ENCODE measurements at places on chromosomes 5 and 9.

DNA sequence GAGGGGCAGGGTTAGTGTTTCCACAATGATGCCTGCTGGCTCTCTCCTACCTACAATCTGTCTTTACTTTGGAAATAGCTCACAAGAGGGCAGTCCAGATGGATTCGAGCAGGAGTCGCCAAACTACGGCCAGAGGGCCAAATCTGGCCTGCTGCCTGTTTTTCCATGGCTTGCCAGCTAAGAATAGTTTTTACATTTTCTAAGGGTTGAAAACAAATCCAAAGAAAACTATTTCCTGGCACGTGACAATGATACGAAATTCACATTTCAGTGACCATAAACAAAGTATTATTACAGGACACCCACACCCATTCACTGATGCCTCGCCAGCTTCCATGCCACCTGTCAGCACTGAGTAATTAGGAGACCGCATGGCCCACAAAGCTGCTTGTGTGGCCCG is 162.9 kb upstream of the WWC1 start:
- DNase-seq, result no peak

- no peak for DNase-seq
Measured at GRCh38 chr5:64693636-64694035, 3.3 kb downstream of the SHISAL2B start.

DNA sequence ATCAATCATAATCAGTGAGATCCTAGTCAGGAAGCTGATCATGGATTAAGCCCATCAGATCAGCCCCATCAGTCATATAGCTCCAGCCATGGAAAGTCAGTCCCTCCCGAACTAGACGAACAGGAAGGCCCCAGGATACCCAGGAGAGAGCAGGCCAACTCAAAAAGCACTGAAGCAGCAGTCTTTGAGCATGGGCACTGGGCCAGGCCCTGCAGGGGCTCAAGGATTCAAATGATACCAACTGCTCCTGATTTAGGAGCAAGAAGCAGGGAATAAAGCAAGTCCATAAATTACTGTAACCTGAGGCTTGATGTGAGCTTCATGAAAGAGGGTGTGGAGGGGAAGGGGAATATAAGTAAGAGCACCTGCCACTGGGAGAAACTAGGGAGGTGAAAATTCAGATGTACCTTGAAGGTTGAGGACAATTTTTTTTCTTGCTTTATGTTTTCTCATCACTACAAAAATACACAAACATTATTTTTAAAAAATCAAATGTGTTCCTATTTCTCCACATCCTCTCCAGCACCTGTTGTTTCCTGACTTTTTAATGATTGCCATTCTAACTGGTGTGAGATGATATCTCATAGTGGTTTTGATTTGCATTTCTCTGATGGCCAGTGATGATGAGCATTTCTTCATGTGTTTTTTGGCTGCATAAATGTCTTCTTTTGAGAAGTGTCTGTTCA is 115.2 kb downstream of the SIL1 start:
- no peak for DNase-seq

DNA sequence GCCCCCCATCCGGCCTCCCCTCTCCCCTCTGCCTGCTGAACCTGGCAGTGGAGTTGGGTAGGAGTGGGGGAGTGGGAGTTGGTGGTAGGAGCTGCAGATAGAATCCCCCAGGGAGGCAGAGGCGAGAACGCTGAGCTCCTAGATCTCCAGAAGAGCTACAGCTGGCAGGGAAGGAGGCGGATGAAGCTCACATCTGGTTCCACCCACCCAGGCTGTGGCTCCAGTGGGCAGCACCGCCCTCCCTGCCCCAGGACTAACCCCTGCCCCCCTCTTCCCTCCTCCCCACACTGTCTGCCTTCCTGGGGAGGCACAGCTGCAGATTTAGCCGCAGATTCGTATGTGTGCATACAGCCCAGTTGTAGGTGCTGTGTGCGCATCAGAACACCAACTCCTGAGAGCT is 34.2 kb downstream of the C9orf50 start:
- no peak for DNase-seq

GRCh38 chr5:2030131-2030530 is 147.4 kb upstream of the IRX4 start:
- DNase-seq, result no peak

- no peak for DNase-seq
Measured at GRCh38 chr9:76419782-76420380, 25.7 kb upstream of the RFK start.

DNA sequence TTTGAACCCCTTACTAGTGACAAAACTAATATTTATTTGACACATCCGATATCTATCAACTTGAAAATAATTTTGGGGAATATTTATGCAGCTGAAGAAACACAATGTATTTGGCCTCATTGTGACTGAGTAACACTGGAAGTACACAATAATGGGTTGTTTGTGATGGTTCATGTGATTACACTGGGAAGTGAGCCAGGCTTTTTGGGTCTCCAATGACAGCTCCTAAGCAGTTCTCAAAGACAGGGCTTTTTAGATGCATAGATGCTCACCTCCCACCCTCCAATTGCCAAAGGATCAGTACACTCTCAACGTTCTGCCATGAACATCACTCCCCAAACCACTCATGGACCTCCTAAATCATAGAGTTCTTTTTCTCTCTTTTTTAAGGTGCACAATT is 170.0 kb downstream of the SLC24A2 start:
- DNase-seq, result no peak

DNA sequence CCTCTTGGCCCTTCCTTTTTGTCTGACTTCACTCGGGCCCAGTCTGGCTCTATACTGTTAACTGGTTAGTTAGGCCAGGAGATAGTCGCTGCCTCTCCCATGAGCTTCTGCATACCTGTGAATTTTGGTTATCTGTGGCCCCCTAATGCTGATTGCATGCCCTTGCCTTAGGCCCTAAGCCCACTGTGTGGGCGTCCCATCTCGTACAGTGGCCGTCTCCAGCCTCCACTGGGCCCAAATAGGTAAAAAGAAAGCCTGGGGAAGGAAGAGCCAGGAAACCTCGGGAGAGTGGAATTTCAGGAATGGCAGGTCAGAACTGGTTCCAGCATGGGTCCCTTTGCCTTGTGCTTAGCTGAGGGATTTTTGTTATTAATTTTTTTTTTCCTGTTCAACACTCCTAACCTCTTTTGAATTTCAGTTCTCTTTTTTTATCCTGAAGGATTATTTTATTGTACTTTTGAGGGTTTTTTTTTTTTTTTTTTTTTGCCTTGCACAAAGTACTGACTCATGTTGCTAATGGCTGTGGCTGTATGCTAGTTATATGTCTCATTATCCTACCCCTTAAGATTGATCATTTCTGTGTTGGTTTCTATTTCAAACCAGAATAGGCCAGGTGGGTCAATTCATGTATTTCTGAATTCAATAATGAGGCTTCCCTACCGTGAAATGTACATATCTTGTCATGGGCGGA is 3.4 kb downstream of the PRRC2B start:
- DNase-seq, result no peak

DNA sequence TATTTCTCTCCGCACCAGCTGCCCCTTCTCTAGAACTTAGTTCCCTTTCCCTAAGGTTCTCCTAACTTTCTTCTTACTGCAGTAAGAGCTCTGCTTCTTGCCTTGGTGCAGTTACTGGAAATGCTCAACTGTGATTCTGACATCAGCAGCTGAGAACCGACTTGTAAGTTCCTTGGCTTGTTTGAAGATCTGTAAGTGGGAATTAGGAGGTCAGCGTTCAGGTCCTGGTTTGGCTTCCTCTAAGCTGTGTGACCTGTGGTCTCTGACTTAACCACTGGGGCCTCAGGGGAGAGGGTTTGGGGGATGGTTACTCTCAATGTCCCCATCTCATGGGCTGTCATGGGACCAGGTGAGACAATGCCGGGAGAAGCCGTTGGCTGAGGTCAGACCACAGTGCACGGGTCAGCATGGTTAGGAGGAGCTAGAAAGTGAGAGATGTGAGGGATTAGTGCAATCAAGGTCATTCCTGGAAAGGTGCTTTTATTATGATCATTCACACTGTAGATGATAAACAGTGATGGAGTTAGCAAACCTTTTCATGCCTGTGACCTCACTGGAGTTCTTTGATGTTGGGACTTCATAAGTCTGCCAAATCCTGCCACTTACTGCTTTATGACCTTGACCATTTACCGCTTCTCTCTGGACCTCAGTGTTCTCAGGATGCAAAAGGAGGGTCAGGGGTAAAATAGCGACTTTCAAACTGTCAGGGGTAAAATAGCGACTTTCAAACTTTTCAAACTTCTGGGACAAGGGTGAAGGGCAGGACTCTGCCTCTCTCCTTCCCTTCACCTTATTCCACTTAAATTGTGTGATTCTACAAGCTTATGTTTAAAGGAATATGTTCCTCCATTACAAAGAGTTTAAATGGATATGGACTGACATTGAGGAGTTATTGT is 7.3 kb downstream of the PAPPA start:
- DNase-seq, result no peak
